ENCODE measurements at places on chromosomes 13 and 19. TPM values are rescaled to one million over a fixed set of nuclear protein-coding genes. Genes with fewer than 3 reads are reported as not detected.

F2RL3 gene
- total RNA-seq: 27.5 TPM

DOHH gene
- total RNA-seq: 13.4 TPM

COX7A1 gene
- total RNA-seq: 20.8 TPM

REEP6 gene
- 11.0 TPM for total RNA-seq

ODAD3 gene
- 0.33 TPM for total RNA-seq

EPSTI1 gene
- total RNA-seq: 5.0 TPM

MCEMP1 gene
- total RNA-seq: 2.4 TPM

KCNN1 gene
- total RNA-seq: not detected

CASP14 gene
- not detected for total RNA-seq

OVOL3 gene
- total RNA-seq: not detected

POU4F1 gene
- total RNA-seq: not detected

LAIR1 gene
- total RNA-seq: 44.5 TPM

PSG4 gene
- total RNA-seq: not detected

NUDT15 gene
- total RNA-seq: 8.0 TPM

FFAR1 gene
- total RNA-seq: not detected

DNA sequence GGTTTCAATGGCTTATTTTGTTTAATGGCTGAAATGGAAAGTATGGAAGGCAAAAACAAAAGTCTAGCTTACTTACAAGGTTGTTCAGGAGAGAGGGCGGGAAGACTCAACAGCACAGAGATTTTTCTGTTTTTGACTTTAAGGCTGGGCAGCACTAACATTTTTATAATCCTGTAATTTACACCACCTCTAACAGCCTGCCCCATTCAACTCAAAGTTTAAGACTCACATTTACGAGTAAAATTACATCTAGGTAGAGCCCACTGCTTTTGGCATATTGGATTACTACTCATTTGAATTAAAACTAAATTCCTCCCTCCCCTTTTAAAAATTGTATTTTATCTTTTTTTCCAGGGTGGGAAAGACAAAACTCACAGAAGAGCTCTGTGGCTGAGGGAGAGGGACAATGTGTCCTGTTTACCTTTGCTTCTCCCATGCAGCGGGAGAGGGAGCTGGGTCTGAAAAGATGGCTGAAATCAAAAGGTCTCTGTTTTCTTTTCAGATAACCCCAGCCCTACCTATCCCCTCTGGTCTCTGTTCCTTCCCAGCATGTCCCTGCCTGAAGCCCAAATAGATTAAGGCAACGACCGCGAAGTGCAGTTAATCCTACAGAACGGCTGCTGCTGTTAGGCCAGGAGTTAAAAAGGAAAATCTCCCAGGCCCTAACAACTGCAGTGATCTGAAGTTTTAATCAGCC is 6.6 kb downstream of the EFNB2 start:
- H3K4me1 ChIP-seq: peaks cover 8% of the 10 kb centered on the region
- no peak for DNase-seq
- no peaks in the 10 kb centered on the region for H3K36me3 ChIP-seq
- H3K27me3 ChIP-seq: no peaks in the 10 kb centered on the region

DNA sequence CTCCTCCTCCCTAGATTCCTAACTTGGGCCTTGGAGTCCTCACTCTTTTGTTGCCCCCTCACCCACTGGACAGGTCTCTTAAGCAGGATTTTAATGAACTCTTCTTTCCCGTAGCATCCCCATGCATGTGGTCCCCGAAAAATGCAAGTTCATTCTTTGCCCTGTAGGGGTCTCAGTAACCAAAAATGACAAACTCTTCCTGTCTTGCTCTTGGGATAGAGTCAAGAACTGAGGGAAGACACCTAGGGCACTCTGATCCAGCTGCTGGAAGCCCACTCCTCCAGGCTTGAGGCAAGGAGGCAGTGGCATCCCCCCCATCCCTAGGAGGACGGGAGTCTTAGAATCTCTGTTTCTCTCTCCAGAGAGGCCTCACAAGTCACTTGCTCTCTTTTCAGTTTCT is 987.0 kb downstream of the DIAPH3 start:
- no peak for DNase-seq
- H3K27me3 ChIP-seq: no peaks in the 10 kb centered on the region
- no peak overlapping the region for H3K4me3 ChIP-seq
- no peaks in the 10 kb centered on the region for H3K4me1 ChIP-seq

- no peak for DNase-seq
- no peaks in the 10 kb centered on the region for H3K4me1 ChIP-seq
- H3K27me3 ChIP-seq: no peaks in the 10 kb centered on the region
- H3K4me3 ChIP-seq: no peak overlapping the region
Measured at GRCh38 chr13:63864171-63864902, 2448.7 kb upstream of the PCDH20 start.

DNA sequence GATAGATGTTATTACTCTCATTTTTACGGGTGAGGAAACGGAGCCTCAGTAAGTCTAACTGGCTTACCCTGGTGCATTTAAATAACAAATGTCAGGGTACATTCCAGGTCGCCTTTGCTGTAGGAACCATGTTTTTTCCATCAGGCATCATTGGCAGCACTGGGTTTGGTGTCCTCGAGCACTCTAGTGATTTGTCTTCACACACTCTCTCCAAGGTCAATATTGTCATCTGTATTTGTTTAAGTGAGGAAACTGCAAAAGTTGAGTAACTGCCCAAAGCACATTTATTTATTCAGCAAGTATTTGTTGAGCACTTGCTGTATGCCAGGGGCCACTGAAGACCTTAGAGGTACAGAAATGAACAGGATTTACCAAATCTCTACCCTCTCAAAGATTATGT is 78.6 kb downstream of the DCT start:
- no peaks in the 10 kb centered on the region for H3K36me3 ChIP-seq
- no peak for DNase-seq
- no peaks in the 10 kb centered on the region for H3K4me1 ChIP-seq
- no peak overlapping the region for H3K27ac ChIP-seq

GRCh38 chr13:24040835-24041234 is 119.7 kb upstream of the SPATA13 start:
- no peak overlapping the region for H3K27ac ChIP-seq
- H3K36me3 ChIP-seq: no peaks in the 10 kb centered on the region
- no peak for DNase-seq
- peaks cover 5% of the 10 kb centered on the region for H3K4me1 ChIP-seq
- H3K4me3 ChIP-seq: no peak overlapping the region

DNA sequence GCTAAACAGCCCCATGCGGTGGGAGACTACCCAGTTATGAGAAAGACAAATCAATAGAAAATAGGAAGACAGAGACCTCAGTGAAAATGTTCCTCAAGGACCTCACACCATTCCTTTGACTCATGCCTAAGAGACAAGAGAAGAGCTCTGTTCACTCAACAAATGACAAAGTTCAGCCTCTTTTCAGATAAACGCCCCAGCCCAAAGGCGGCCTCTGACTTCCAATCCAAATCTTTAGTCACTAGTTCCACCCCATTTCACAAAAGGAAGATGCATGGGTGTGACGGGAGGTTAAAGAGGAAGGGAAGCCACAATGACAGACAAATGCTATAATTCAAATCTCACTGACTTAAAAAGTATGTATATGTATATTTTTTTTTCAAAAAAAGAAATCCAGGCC is 8.1 kb downstream of the CARS2 start:
- DNase-seq: no peak
- no peaks in the 10 kb centered on the region for H3K4me1 ChIP-seq
- peaks cover 3% of the 10 kb centered on the region for H3K36me3 ChIP-seq
- H3K27me3 ChIP-seq: no peaks in the 10 kb centered on the region

- no peaks in the 10 kb centered on the region for H3K27me3 ChIP-seq
- peak overlapping the region; percentile 74 for H3K4me3 ChIP-seq
- no peaks in the 10 kb centered on the region for H3K36me3 ChIP-seq
- DNase-seq: no peak
- H3K27ac ChIP-seq: peak overlapping the region; percentile 91
Measured at GRCh38 chr19:46716672-46717033, 261 bp downstream of the PRKD2 start.

- no peak for DNase-seq
- no peak overlapping the region for H3K27ac ChIP-seq
- no peak overlapping the region for H3K4me3 ChIP-seq
- no peaks in the 10 kb centered on the region for H3K4me1 ChIP-seq
- no peaks in the 10 kb centered on the region for H3K36me3 ChIP-seq
- peaks cover 43% of the 10 kb centered on the region for H3K27me3 ChIP-seq
Measured at GRCh38 chr19:53953383-53953782, 9.4 kb upstream of the CACNG8 start.

DNA sequence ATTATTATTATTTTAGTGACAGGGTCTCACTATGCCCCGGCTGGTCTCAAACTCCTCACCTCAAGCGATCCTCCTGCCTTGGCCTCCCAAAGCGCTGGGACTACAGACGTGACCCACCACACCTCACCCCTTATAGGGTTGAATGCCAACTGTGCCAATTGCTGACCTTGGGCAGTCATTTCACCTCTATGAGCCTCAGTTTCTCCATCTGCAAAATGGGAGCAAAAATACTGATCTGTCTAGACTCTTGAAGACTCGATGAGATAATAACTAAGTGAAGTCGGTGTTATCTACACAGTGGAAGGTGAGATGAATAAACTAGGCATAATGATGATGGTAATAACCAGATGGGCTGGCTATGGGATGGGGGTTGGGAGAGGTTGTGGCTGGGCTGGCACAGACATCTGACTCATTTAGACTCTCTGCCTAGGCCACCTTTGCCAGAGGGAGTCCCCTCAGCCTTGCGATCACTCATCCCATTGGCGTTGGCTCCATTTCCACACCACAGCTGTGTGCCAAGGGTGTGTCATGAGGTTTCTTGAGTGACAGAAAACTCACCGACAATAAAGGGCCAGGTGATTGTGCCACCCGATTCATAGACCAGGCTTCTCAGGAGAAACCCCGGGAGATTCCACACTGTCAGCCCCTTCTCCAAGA is at the start of gene CASP14:
Gene CASP14, plus strand, starts transcription at position 596 of the 657 bp plus-strand sequence. CDS start 2,772 bp downstream, outside the sequence.
- H3K4me3 ChIP-seq: no peak within 1 kb of the TSS
- H3K36me3 ChIP-seq: no peaks in the 10 kb centered on the region
- no peak within 1 kb of the TSS for H3K27ac ChIP-seq
- no peak for DNase-seq
- no peaks in the 10 kb centered on the region for H3K27me3 ChIP-seq
- no peaks in the 10 kb centered on the region for H3K4me1 ChIP-seq

- H3K36me3 ChIP-seq: no peaks in the 10 kb centered on the region
- DNase-seq: no peak
- H3K4me3 ChIP-seq: peak overlapping the region; percentile 89
- peak overlapping the region; percentile 91 for H3K27ac ChIP-seq
- no peaks in the 10 kb centered on the region for H3K4me1 ChIP-seq
Measured at GRCh38 chr13:24922387-24922744, 158.4 kb downstream of the RNF17 start.
